Activated CD4-positive, alpha-beta T cell treated with anti-CD3 and anti-CD28 coated beads, Interleukin-2, amount 50 U/mL, for 1 hour (primary cell): ENCODE measurements at places on chromosomes 4 and X.

GRCh38 chrX:10828640-10829039, 208.3 kb upstream of the MID1 start:
- no peak for DNase-seq

- DNase-seq, result no peak
Observed at GRCh38 chr4:89172865-89173264, 61.5 kb downstream of the TIGD2 start.

DNA sequence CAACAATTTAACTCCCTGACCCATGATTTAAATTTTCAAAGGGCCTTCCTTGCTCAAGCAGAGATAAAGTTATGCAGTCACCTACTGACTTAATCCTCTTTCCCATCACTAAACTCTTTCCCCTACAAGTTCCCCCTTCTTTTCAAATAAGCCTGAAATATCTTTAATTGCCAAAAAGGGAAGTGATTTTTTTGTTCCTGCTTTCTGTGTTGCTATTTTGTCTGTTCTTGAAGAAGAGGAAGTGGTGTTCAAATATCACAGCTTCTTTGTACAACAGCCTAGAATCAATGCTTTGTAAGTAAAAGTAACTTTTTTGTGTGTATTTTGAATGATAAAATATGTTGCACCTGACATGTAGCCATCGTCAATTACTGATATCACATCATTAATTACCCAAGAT, 595.9 kb downstream of the CENPC start:
- DNase-seq, result no peak

- DNase-seq, result no peak
Observed at GRCh38 chrX:151225843-151226242, 49.5 kb downstream of the GPR50 start.

GRCh38 chr4:87762311-87762710, 37.0 kb upstream of the IBSP start:
- DNase-seq, result no peak

DNA sequence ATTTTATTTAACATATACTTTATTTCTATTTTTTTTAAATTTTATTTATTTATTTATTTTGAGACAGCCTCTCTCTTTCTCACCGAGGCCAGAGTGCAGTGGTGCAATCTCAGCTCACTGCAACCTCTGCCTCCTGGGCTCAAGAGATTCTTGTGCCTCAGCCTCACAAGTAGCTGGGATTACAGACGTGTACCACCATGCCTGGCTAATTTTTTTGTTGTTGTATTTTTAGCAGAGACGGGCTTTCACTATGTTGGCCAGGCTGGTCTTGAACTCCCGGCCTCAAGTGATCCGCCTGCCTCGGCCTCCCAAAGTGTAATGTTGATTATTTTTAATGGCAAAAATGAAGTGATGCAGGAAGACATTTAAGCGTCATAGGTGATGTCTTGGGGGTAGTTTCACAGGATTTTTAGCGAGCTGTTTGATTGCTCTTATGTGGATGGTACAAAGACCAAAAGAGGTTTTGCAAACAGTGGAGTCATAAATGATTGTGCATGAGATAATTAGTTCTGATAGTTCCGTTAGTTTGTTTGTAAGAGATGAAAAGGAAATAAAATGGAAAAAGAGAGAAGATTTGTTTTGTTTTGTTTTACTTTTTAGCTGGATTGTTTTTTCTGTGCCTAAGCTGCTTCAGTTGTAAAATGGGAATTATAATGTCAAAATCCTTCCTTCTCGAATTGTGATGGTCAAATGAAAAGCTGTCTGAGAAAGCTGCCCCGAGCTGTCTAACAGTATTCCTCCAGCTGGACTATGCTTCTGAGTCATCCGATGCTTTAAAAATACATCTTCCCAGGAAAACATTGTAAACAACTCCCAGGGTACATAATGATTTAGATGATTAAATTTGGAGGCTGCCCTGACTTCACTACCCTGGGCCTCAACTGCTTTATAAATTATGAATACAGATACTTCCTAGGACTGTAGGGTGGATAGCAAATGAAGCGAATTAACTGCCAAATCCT, 14.7 kb downstream of the RHOH start:
- no peak for DNase-seq

GRCh38 chrX:118603981-118604380, 108.4 kb downstream of the DOCK11 start:
- DNase-seq, result peak; percentile 9

DNA sequence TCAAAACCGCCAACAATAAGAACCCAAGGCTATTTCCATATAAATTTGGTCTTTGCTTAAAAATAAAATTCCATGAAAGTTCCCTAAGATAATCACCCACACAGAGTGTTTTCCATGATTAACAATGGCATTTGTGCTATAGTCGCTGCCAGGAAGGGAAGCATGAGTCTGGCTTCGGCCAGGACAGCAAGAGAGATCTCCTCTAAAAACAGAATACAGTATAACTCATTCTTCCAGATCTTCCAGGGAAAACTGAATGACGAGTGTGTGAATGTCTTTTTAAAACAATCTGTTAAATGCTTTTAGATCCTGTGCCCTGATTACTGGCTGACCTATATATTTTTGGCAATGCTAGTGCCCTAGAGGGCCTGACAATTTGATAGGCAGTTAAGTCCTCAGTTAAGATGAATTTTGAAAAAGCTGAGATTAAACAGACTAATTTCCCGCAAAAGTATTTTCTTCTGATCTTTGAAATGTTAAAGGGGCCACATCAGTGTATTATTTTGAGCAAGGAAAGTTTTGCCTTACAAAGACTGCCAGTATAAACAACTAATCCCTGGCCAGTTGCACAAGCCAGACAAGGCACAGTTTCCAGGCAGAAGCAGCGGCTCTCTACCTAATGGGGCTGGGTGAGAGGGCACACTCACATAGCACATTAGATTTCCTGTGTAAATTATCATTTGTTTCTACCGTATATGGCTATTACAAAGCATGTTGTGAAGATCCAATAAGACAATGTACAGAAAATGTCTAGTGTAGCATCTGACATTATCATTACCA, 127.3 kb downstream of the DCHS2 start:
- no peak for DNase-seq

GRCh38 chr4:127236889-127237288, 395.9 kb upstream of the INTU start:
- DNase-seq, result no peak

GRCh38 chr4:151099976-151100417, 569 bp downstream of the RPS3A start:
- no peak for DNase-seq

DNA sequence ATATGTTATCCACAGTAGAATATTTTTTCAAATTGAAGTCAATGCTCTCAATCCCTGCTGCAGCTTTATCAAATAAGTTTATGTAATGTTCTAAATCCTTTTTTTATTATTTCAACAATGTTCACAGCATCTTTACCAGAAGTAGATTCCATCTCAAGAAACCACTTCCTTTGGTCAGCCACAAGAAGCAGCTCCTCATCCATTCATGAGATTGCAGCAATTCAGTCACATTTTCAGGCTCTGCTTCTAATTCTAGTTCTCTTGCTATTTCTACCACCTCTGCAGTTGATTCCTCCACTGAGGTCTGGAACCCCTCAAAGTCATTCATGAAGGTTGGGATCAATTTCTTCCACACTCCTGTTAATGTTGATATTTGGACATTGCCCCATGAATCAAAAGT, 2301.3 kb upstream of the TENM3 start:
- DNase-seq, result no peak

DNA sequence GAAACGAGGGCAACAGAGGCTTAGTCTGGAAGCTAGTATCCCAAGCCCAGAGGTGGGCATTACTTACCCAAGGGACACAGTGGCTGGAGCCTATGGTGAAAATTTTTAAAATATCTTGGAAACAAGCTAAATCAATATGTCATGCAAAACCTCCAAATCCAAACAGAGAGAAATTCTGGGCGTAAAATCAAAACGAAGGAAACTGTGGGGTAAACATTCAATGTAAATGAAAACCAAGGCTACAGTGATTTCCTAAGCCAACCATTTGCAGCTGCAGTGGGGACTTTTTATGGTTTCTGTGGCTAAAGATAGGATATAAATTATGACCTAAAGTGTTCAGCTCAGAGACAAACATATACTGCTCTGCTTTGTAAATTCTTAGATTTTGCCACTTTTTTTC, 507.7 kb upstream of the DIAPH2 start:
- DNase-seq, result no peak

- DNase-seq, result no peak
Observed at GRCh38 chr4:66223068-66223703, 552.9 kb upstream of the EPHA5 start.

DNA sequence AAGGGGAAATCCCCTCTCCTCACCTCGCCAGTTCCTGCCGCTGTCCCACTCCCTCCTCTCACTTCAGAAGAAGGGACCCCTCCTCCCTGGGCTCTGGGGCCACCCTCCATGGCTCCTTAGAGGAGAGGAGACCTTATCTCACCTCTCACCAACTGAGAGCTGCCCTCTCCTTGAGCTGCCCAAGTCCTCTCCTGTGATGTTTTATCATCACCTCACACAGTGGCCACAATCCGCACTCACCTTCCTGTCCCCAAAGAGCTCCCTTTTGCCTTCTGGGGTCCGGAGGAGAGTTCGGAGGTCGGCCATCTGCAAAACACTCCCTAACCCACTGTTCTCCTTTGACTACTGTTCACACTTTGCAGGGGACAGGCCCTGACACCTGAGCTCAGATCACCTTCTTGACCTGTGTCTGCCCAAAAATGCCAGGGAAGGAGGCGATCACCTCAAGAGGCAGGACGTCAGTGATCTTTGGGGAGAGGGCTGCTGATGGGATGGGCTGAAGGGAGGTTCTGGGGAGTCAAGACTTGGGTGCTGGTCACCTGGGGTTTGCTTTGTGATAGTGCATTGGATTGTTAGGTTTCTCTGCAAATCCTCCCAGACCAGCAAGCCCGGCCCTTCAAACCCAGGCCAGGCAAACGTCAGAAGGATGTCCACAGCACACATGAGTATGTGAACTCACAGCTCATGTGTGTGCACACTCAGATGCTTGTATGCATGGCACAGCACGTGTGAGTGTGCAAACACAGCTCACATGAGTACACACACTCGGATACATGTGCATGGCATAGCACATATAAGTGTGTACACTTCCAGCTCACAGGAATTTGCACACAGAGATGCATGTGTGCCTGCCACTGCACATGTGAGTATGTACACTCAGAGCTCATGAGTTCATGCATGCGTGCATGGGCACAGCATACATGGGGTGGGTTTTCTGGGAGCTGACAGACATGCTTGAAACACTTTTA, 41.8 kb downstream of the HTRA3 start:
- no peak for DNase-seq

DNA sequence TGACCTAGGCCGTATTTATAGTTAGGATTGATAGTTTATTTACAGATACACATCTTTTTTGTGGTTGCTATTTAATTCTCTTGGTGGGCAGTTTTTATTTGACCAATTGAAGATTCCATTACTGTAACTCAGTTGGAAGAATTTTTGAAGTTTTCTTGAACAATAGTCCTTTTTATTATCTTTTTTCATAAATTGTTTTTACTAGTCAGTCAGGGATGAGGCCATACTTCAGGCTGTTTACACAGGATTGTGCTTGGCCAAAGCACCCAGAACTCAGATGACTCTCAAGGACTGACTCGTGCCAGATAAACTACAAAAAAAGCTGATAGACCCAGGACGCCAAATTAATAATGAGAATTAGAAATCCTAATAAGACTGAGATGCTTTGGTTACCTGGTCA, 7.0 kb downstream of the HERC3 start:
- DNase-seq, result no peak

DNA sequence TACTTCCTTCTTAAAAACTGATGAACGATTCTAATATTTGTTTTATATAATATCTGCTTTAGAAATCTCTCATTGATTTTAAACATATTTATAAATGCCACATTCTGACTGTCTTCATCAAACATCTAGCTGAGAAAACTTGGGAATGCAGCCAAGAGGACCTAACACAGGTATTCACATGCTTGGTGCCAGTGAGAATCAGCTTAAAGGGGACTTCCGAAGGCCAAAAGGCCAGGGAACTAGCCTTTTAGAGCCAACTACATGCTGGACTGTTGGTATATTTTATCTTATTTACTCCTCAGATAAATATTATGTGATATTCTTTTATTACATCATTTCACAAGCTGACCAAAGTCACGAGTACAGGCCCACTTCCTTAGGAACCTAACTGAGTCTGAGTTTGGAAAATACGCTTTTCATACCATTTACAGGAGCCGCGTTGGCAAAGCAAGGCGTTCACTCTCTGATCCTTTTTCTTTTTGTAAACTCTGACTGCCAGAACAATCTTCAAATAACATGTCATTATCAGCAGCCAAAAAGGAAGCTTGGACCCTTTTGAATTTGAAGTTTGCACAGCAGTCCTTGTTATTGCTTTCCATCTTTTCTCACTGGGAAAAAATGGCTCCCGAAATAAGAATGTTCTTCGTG, 41.1 kb upstream of the PDLIM3 start:
- DNase-seq, result no peak

- DNase-seq, result no peak
Observed at GRCh38 chrX:46803140-46803539, 33.7 kb upstream of the RP2 start.

- DNase-seq, result peak; percentile 63
Observed at GRCh38 chrX:154097003-154097588, 421 bp downstream of the MECP2 start.

GRCh38 chrX:114924856-114925255, 92.6 kb downstream of the IL13RA2 start:
- DNase-seq, result no peak

DNA sequence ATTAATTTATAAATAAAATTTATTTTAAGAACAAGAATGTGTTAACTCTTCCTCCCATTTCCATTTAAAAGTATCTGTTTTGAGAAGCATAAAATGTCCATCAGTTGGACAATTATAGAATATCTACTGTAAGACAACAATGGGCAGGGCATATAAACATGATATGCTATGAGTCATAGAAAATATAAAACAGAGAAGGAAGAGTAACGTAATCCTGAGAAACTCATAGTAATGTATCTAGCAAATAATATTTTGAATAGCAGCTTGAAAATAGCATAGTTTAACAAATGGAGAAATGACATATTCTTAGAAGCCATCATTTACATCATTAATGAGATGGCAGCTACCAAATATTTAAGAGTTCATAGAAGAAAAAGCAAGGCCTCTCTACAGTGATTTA, 820.3 kb upstream of the PCDH10 start:
- no peak for DNase-seq

GRCh38 chr4:149120331-149121022, 678.3 kb upstream of the NR3C2 start:
- no peak for DNase-seq

GRCh38 chr4:113707048-113707447, 54.5 kb downstream of the CAMK2D start:
- no peak for DNase-seq

DNA sequence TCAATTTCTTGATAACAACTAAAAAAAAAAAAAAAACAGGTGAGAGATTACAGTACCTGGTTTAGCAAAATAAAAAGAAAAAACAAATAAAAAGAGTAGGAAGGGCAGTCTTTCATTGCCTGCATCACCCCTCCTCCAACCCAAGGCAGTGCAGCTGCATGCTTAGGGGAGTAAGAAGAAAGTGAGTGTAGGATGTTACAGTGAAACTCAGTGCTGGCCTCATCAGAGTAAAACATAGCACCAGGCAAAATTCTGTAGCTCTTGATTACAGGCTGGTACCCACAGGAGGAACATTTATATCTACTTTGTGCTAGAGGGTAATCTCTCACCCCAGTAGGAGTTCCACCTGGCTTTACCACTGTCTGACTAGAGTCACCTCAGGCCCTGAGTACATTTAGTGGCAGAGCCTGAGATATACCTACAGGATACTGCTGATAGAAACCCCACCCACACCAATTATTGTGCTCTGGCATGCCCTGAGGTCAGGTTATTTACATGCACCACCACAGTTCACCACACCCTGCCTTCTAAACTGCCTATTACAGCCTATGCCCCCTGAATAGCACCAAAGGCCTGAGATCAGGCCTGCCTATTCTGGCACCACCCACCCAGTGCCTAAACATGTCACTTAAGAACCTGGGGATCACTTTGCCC, 241.6 kb downstream of the PAPSS1 start:
- DNase-seq, result no peak
